ENCODE measurements at places on chromosomes 1 and 21.

DNA sequence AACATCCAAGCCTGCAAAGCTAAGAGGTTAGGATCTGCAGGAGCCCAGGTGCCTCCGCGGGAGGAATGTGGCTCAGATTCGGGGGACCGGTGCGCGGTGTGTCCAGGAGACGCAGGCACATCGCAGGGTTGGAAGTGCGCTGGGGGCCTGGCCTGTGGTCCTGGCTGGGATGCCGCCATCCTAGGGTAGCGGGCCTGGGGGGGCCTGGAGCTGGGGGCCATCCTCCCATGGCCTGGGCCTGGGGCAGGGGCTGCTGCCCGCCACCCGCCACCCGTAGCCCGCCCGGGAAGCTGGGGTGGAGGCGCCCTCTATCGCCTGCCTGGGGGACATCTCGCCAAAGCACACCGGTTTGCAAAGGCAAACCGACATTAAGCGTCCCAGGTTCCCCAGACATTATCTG, 170.6 kb upstream of the ARHGEF16 start:
- no peak for DNase-seq

GRCh38 chr1:29583727-29584126, 347.4 kb downstream of the PTPRU start:
- no peak for DNase-seq

- no peak for DNase-seq
These were observed 45.3 kb upstream of the MCOLN3 start for GRCh38 chr1:85093644-85094043.

- no peak for DNase-seq
These were observed 157.2 kb downstream of the KAZN start for GRCh38 chr1:14755518-14756252.

DNA sequence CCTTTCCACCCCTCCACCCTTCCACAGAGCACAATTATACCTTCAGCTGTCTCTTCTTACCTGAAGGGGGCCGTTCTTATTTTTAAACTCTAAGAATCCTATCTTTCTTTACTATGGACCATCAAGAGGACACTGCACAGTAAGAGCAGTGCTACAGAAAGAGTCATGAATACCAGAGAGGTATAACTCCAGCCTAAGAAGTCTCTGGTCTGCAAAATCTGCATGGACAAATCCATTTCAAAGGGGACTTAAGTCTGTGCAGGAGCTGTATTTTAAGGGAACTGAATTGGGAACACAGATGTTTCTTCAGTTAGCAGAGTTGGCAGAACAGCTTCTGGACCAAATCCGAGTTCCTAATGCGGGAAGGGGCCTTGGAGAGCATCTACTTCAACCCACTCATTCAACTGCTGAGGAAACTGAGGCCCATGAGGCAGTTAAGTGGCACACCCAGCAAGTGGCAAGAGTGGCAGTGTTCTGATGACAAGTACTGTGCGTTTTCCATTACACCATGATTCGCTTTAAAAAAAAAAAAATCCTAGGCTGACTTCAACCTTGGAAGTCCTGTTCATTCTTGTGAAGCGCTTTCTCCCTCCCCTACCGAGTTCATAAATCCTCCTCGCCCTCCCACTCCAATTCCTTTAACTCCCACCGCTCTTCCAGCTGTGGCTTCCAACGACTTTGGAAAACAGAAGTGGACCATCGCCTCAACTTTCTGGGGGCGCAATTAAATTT, 1.8 kb downstream of the PLPP3 start:
- no peak for DNase-seq

GRCh38 chr1:5793516-5793915, 198.7 kb downstream of the NPHP4 start:
- no peak for DNase-seq

DNA sequence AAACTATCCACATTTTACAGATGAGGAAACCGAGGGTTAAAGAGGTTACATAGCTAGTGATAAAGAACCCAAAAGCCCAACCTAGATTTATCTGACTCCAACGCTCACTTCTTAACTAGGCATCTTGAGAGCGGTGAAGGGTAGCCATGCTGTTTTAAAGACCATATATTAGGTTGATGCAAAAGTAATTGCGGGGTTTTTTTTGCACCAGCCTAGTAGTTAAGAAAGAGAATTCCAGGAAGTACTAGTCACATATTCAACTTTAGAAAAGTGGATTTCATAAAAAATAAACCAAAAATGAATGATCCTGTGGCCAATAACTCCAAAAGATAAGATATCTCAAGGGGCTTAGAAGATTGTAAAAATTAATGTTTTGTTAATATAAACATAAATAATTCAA, 162.1 kb downstream of the GLUL start:
- DNase-seq, result no peak

GRCh38 chr1:185560760-185561159, 173.4 kb upstream of the HMCN1 start:
- no peak for DNase-seq

- DNase-seq, result no peak
These were observed 18.6 kb upstream of the RASAL2 start for GRCh38 chr1:178075333-178075732.

DNA sequence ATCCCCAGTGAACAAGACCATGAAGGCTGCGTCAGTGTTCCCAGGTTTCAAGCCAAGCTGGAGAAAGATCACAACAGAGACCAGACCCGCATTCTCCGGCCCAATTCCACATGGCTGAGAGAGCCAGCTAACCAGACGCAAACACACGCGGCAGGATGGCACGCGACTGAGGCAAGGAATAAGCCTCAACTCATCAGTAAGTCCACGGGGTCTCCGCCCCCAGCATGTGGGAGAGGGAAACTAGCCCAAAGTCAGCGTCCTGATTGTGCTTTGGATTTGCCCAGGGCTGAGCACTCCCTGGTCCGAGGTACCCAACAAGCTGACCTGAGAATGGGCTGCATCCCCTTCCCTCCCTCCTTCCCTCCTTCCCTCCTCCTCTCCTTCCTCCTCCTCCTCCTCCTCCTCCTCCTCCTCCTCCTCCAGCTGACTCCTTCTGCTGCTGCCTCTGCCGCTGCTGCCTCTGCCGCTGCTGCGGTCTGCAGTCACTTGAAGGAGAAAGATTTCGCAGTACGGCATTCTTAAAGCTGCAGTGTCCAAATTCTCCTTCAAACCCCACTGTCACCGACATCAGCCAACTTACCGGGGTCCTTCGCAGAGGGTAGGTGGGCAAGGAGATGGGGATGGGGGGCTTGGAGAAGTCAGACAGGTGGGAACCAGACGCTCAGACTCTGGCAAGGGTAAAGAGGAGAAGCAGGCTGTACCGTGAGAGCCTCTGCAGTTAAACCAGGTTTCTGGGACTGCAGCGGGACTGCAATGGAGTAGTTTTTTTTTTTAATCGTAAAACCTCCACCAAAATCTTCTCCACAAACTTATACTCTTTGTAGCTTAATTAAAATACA, 33.0 kb upstream of the H6PD start:
- DNase-seq, result no peak

- DNase-seq, result no peak
These were observed 2.9 kb upstream of the PIGR start for GRCh38 chr1:206949208-206949607.

GRCh38 chr21:28025111-28025510, 967.6 kb downstream of the LTN1 start:
- no peak for DNase-seq

DNA sequence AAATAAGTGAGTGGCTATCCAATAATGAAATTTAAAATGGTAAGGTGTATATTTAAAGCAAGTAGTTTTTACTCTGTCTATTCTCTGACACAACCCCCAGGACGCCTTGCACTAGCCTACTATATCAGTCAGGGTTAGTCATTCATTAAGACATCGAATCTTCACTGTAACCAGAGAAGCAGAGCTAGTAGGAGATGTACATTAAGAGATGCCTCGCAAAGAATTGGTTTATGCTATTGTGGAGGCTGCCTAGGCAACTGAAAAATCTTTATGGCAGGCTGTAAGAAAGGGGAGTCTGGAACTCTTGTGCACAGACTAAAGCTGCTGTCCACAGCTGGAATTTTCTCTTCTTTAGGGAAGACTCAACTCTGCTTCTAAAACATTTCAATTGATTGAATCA, 28.8 kb downstream of the NTNG1 start:
- DNase-seq, result no peak

GRCh38 chr1:180630408-180631193, 1.2 kb upstream of the XPR1 start:
- no peak for DNase-seq

DNA sequence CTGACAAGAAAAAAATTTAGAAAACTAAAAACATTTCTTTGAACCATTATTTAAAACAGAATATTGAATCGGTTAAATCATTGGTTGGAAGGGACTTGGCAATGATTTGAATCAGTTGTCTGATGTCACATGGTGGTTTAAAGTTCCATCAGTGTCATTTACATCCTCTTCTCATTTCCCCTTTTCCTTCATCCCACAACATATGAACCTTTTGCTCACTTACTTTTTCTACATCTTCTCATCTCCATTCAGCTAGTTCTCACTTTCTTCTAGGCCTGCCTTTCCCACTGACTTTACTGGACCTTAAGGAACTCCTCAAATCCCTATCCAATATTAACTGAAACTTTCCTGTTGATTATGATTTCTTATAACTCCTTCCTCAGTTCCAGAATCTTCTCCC, 58.5 kb downstream of the PHACTR4 start:
- DNase-seq, result no peak

DNA sequence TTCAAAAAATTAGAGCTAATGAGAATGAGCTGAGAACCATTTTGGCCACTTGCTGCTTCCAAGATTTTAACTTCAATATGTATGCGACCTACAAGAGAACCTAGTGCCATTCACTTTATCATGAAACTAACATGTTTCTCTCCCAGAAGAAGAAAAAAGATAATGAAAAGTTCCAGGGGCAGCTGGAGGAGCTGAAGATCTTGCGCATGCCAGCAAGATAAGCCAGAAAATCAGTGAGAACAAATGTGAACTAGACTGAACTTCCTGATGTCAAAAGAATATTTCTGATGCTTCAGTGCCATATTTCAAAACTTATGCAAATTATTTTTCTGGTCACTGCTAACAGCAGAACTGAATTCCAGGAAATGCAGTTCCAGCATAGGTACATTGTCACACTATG, 1265.1 kb downstream of the BRINP3 start:
- DNase-seq, result no peak

GRCh38 chr1:221816899-221817298, 75.0 kb upstream of the DUSP10 start:
- DNase-seq, result no peak

DNA sequence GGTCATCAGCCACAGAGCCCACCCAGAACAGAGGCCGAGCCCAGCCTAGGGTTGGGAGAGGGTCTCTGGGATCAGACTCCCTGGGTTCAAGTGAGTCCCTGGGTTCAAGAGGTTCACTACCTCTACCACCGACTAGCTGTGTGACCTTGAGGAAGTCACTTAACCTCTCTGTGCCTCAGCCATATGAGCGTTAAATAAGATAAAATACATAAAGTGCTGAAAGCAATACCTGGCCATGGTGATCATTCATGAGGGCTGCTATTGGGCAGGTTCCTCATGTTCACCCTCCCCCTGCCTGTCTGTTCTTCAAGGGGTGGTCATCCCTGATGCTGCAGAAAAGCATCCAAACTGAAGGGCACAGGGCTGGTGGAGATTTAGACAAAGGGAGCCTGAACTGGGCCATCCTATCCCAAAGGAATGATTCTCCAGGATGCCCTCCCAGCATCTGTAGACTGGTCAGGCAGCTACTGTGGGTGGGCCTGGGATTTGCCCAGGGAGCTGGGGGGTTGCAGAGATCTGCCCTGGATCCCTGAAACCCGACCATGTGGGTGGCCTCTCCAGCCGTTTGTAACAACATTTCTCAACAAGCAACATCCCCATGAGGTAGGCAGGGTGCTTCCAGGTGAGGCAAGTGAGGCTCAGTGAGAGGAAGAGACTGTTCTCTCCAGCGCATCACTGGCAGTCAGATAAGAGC, 196.6 kb downstream of the MATN1 start:
- no peak for DNase-seq

GRCh38 chr21:42781150-42781970, 98.0 kb downstream of the WDR4 start:
- DNase-seq, result no peak

DNA sequence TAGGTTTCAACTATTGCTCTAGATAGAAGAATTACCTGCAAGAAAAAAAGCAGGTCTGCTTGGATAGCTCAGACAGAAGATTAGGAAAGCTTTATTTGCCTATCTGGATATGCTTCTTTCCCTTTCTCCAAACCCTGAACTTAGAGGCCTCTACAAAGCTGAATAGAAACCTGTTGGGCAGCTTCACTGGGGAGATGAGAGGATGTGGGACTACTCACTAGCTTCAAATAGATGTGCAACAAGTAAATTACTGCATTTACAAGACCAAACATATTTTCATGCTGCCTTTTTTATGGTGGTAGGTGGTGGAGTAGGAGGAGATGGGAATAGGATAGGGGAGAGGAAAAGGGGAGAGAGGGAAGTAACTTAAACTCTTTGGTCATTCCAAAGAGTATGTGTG, 6.4 kb downstream of the CLCA2 start:
- DNase-seq, result no peak

GRCh38 chr1:30845237-30845903, 63.2 kb downstream of the SDC3 start:
- no peak for DNase-seq

- DNase-seq, result no peak
These were observed 7.9 kb upstream of the AMPD1 start for GRCh38 chr1:114703242-114703641.

GRCh38 chr1:175173531-175173930, 19.0 kb downstream of the KIAA0040 start:
- DNase-seq, result no peak

DNA sequence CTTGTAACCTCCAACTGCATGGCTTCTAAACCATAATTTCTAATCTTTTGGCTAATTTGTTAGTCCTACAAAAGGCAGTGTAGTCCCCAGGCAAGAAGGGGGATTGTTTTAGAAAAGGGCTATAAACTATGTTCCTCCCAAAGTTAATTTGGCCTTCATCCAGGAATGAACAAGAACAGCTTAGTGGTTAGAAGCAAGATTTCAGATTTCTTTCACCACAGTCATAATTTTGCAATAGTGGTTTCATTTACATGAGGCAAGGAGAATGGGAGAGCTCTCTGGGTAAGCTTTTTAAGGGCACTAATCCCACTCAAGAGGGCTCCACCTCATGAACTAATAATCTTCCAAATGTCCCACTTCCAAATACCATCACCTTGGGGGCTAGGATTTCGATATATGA, 1353.9 kb downstream of the NCAM2 start:
- DNase-seq, result no peak

GRCh38 chr21:44684483-44684882, 2.5 kb upstream of the KRTAP12-1 start:
- DNase-seq, result no peak

DNA sequence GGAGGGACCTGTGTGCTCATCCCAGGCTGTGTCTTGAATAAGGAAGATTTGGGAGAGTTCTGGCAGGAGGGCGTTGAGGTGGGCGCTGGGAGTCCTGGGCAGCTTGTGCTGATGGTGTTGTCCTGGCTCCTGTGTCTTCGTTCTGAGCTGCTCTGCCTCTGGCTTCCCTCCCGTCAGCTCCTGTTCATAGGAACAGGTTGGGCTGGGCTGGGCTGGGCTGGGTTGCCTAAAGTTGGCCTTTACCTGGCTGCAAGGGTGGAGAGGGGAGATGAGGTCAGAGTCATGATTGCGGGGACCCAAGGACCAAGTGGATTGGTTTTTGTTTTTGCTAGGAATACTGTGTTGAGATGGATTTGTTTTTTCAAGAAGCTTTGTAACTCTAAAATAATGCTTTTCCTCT, 9.1 kb downstream of the NECAP2 start:
- DNase-seq, result no peak

GRCh38 chr21:44739316-44739715, 27.9 kb upstream of the TSPEAR start:
- no peak for DNase-seq

All from T-helper 17 cell (primary cell).